Stomach (tissue), 19 donors: ENCODE measurements at places on chromosomes 3 and 15. TPM values are rescaled to one million over a fixed set of nuclear protein-coding genes. Genes with fewer than 3 reads are reported as not detected.

The FGF7 gene
- 55.1 TPM for total RNA-seq

The TLNRD1 gene
- total RNA-seq, result 1.8 TPM

The CCR3 gene
- total RNA-seq, result not detected

The RTP4 gene
- 65.3 TPM for total RNA-seq

The BOC gene
- 39.1 TPM for total RNA-seq

The CTXN2 gene
- total RNA-seq, result not detected

The HDDC3 gene
- 19.6 TPM for total RNA-seq

The WNT7A gene
- total RNA-seq, result not detected

The SENP5 gene
- total RNA-seq, result 89.4 TPM

The ARNT2 gene
- total RNA-seq, result 0.87 TPM

The ZNF639 gene
- 66.1 TPM for total RNA-seq

The VPS8 gene
- 126 TPM for total RNA-seq
